Inflammatory macrophage treated with lipopolysaccharide for 4 hours (primary cell): ENCODE measurements at places on chromosomes 6 and 20.

GRCh38 chr20:51359947-51360346 is 182.6 kb downstream of the NFATC2 start:
- no peak for DNase-seq

GRCh38 chr6:53811746-53812145 is 16.9 kb downstream of the LRRC1 start:
- DNase-seq = no peak

- no peak for DNase-seq
Measured at GRCh38 chr6:25973923-25974555, 11.4 kb downstream of the TRIM38 start.

DNA sequence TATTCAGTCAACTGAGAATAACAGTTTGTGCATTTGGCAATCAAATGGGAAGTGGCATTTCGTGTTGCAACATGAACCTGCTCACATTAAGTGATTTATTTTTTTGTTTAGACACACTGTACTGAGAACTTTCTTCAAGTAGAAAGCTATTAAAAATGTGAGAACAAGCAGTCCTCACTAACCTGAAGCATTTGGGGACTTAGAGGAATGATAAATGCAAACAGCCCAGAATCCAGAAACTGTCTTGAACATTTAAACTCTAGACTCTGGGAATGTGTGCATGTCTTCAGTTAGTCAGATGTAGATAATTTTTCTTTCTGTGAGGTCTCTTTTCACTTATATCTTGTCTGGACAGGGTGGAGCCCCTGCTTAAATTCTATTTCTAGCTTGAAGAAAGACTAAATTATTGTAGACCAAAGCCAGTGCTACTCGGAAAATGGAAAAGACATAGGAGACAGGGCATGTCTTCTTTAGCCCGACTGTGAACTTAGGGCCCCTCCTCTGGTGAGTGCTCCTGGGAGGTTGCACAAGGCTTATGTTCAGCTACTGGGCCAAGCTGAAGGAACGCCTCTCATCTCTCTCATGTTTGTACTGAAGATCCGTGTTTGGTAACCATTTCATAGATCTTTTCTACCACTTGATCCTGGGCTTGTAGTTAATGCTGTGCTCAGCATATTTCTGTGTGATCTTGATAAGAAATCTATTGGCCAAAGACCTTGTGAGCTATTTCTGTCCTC is 70.1 kb downstream of the SLX4IP start:
- peak; percentile 86 for DNase-seq

- no peak for DNase-seq
Measured at GRCh38 chr20:32997431-32997830, 6.8 kb downstream of the SUN5 start.

- DNase-seq = no peak
Measured at GRCh38 chr6:85114581-85114935, 335.3 kb upstream of the NT5E start.

- DNase-seq = no peak
Measured at GRCh38 chr20:62770916-62771315, 25.4 kb upstream of the MRGBP start.

GRCh38 chr6:81819767-81820166 is 67.3 kb upstream of the TENT5A start:
- DNase-seq = no peak

DNA sequence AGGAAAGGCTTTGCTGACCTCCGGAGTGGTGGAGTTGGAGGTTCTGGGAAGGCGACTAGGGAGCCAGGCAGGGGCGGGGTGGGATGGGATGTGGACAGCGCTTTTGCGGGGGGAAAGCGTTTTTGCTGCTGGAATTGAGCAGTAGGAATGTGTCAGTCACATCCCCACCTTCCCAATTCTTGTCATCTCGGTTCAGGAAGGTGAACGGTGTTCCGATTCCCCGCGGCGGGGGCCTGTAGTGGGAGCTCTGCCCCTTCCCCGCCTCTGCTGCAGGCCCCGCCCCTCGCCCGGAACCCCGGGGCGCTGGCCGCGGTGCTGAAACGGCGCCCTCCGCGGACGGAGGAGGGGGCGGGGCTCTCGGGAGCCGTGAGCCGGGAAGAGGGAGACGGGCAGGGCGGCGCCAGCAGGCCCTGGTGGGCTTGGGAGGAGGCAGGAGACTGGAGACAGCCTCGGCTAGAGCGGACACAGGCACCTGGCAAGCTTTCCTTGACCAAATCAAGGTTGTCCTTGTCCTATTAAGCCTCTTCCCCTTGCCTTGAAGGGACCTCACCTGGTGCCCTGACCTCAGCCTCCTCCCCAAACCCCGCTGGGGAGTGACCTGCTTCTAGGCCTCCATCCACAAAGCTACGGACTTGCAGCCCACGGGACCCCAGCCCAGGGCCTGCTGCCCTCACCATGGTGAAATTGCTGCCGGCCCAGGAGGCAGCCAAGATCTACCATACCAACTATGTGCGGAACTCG is at the start of gene LHFPL5:
Gene LHFPL5 (plus strand): TSS at position 357 of the 741 bp plus-strand sequence. CDS start 319 bp downstream, at position 676.
- DNase-seq = no peak

DNA sequence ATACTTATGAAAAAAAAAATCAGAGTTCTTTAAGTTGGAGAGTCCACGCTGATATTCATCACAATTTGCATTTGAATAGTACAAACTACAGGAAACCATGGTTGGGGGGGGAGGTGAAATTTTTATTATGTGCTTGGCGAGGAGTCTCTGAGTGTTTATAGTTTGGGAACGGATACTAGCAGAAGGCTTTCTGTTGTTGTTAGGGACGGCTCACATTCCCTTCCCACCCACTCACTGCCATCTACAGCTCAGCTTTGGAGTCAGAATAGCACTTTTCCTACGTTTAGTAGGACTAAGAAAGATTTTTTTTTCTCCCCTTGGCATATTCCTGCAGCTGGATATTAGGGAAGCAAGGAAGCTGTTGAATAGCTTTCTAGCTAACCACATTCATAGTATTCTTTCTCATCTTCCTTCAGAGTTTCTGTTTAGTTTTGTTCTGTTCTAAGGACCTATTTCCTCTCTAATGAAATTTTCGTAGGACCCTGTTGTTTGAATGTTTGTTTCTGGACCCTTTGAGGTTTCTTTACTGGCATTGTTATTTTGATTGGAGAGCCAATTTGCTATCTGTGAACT is 235.1 kb upstream of the ZNF217 start:
- peak; percentile 48 for DNase-seq

DNA sequence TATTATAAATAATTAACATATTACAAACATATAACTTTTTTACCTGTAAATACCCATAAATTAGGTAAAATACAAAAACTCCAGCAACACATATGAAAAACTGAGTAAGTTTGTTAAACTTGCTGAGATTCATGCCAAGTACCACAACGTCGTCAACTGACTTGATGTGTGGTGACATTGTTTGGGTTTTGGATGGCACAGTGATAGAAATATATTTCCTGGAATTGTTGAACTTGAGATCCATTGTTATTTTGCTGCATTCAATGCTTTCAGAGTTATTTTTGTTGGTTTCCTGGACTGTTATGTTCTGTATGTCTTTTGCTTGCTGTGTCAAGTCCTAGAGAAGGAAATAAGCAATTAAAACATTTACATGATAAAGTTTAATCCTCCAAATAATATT is 5.5 kb downstream of the SLC35B3 start:
- no peak for DNase-seq

DNA sequence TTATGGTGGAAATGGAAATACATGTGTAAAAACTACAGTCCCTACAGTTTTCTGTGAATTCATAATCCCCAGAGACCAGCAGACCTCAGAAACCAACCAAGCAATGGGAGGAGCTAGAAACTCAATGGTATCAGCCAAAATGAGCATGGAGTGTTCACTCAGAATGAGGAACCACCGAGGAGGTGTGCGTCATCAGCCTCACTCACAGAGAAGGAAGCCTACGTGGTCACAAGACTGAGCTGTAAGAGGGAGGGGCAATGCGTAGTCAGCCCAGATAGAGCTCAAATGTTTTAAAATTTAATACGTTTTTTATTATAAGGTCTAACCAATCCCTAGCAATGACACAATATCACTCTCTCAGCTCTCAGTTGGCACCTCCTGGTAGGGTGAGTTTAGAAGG is 17.4 kb downstream of the MYLK4 start:
- DNase-seq = peak; percentile 99

DNA sequence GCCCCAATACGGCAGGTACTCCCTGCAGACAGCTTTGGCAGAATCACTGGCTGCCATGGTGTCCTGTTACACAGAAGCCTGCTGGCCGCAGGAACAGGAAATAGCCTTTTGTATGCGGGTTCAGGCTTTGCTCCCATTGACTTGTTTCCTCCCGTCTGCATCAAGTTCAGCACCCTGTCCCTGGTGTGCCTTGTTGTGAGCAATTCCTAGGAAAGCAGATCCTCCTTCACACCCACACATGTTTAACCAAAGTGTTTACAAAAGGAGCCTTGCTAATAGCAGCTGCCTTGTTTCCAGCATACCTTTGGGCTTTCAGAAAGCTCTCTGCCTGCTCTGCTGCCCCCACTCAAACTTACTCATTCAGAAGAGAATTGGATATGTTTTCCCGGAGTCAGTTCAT is 127.2 kb upstream of the SUPT3H start:
- DNase-seq = no peak

GRCh38 chr6:146990821-146991798 is 213.1 kb upstream of the STXBP5 start:
- peak; percentile 8 for DNase-seq

- DNase-seq = peak; percentile 11
Measured at GRCh38 chr6:106628658-106629102, 618 bp downstream of the RTN4IP1 start.

DNA sequence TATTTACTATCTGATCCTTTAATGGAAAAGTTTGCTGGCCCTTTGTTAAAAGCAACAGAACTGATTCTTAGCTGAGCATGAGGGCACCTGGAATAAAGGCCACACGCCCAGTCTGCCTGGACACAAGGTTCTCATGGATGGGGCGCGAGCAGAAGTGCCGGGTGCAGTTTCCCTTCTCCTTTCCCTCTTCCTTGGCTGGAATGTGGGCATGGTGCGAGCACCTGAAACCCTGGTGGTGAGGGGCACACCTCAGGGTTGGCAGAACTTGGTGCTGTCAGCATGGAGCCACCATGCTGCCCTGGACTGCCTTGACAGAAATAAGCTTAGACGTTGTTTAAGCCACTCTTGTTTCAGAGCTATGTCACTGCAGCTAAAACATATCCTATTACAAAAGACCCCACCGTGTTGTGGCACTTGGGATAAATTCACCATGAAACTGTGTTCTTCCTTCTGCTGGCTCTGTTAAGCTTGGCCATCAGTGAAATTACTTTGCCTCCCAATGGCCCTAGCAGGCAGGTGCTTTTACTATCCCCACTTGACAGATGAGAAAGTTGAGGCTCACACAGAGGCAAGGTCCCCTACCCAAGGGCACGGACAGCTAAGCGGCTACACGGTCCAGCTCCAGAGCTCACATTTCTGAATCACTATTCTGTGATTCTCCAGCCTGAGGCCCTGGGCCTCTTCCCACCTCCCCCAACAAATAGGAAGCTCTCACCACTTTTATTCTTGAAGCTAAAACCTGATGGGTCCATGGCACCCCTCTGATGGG is 115.9 kb downstream of the PREX1 start:
- no peak for DNase-seq

DNA sequence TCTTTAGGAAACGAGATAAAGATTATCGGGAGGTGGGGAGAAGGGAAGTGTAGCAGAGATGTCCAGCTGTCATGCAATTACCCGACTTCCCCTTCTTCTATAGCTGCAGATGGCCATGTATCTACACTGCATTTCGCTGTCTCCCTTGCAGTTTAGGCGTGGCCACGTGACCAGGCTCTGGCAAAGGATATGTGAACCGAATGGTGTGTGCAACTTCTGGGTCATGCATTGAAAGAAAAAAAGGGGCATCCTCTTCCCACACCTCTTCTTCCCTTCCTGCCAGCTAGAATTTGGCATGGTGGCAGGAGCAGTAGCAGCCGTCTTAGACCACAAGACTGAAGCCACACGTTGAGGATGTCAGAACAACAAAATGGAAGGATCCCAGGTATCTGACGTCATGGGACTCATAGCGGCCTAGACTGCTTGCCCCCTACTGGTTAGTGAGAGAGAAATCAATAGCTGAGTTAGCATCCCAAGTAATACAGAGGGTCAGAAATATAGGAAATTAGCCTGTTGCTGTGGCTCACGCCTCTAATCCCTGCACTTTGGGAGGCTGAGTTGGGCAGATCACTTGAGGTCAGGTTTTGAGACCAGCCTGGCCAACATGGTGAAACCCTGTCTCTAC is 32.8 kb downstream of the TCF15 start:
- DNase-seq = no peak

GRCh38 chr6:912871-913835 is 220.2 kb upstream of the EXOC2 start:
- no peak for DNase-seq

DNA sequence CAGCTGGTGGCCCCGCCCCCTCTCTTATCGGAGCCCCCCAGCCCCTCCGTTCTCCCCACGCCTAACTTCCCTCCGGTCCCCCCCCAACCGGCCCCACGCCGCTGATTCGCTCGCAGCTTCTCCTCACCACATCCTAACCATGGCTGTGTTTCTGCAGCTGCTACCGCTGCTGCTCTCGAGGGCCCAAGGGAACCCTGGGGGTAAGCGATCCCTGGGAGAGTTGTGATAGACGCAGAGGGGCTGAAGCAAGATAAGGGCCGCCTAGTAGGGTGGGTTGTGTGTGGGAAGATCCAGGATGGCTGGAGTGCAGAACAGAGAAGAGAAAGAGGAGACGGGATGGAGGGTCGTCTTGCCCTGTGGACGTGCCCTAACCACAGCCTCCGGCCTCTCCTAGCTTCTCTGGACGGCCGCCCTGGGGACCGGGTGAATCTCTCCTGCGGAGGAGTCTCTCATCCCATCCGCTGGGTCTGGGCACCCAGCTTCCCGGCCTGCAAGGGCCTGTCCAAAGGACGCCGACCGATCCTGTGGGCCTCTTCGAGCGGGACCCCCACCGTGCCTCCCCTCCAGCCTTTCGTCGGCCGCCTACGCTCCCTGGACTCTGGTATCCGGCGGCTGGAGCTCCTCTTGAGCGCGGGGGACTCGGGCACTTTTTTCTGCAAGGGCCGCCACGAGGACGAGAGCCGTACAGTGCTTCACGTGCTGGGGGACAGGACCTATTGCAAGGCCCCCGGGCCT is at the start of gene MPIG6B:
Gene MPIG6B (plus strand): TSS at position 129 of the 735 bp plus-strand sequence. CDS start 11 bp downstream, at position 140.
- no peak for DNase-seq

DNA sequence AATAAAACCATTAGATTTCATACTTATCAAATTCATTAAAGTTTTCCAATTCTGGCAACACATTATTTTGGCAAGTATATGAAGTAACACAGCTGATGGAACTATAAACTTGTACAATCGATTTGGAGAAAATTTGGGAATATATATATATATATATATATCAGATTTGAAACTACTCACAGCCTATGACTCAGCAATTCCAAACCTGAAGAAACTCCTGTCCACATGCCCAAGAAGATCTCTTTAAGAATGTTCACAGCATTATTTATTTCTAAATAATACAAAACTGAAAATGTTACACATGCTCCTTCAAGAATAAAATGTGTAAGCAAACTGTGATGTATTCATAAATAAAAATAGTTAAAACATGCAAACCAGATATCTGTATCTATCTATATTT is 270.1 kb downstream of the TFAP2A start:
- no peak for DNase-seq
